Muscle of arm (tissue), 14 donors: ENCODE measurements at places on chromosomes 2 and 18. TPM values are rescaled to one million over a fixed set of nuclear protein-coding genes. Genes with fewer than 3 reads are reported as not detected.

Gene CAVIN2
- not detected for polyA plus RNA-seq

Gene SIX3
- not detected for polyA plus RNA-seq

Gene SLC9A4
- not detected for polyA plus RNA-seq

Gene SCN3A
- polyA plus RNA-seq = 0.54 TPM

Gene KYNU
- polyA plus RNA-seq = 0.94 TPM

Gene RASGRP3
- polyA plus RNA-seq = 31.3 TPM

Gene PCARE
- 0.04 TPM for polyA plus RNA-seq

Gene DCDC2C
- 0.33 TPM for polyA plus RNA-seq

Gene SLC8A1
- not detected for polyA plus RNA-seq
